ENCODE measurements at places on chromosomes 12 and 14. TPM values are rescaled to one million over a fixed set of nuclear protein-coding genes. Genes with fewer than 3 reads are reported as not detected.

PRPH gene
- total RNA-seq = 1.5 TPM

ASCL1 gene
- total RNA-seq = not detected

AGAP2 gene
- 0.23 TPM for total RNA-seq

PRIMA1 gene
- total RNA-seq = 0.44 TPM

SAMD15 gene
- total RNA-seq = 1.9 TPM

ADGRD1 gene
- 0.38 TPM for total RNA-seq

NGB gene
- not detected for total RNA-seq

WIF1 gene
- total RNA-seq = not detected

MAP3K9 gene
- 4.5 TPM for total RNA-seq

PTHLH gene
- total RNA-seq = 15.4 TPM

TAS2R9 gene
- total RNA-seq = not detected

TSHR gene
- total RNA-seq = not detected

SERPINA12 gene
- not detected for total RNA-seq

LAG3 gene
- total RNA-seq = 1.4 TPM

SFSWAP gene
- total RNA-seq = 26.8 TPM

PPM1H gene
- 7.5 TPM for total RNA-seq

ZNF891 gene
- total RNA-seq = 0.28 TPM

CD69 gene
- not detected for total RNA-seq

TOGARAM1 gene
- total RNA-seq = 8.5 TPM

GPR84 gene
- total RNA-seq = 0.15 TPM

RARG gene
- total RNA-seq = 21.6 TPM

PPP1R1A gene
- not detected for total RNA-seq

DPPA3 gene
- total RNA-seq = not detected

KRT6C gene
- total RNA-seq = not detected
